ENCODE measurements at places on chromosomes 3 and 15. TPM values are rescaled to one million over a fixed set of nuclear protein-coding genes. Genes with fewer than 3 reads are reported as not detected.

CD96 gene
- 0.28 TPM for total RNA-seq

- no peak overlapping the region for H3K4me3 ChIP-seq
- H3K4me1 ChIP-seq: peaks cover 2% of the 10 kb centered on the region
- no peaks in the 10 kb centered on the region for H3K36me3 ChIP-seq
- H3K27me3 ChIP-seq: no peaks in the 10 kb centered on the region
Measured at GRCh38 chr15:36313021-36313420, 266.4 kb upstream of the CDIN1 start.

DNA sequence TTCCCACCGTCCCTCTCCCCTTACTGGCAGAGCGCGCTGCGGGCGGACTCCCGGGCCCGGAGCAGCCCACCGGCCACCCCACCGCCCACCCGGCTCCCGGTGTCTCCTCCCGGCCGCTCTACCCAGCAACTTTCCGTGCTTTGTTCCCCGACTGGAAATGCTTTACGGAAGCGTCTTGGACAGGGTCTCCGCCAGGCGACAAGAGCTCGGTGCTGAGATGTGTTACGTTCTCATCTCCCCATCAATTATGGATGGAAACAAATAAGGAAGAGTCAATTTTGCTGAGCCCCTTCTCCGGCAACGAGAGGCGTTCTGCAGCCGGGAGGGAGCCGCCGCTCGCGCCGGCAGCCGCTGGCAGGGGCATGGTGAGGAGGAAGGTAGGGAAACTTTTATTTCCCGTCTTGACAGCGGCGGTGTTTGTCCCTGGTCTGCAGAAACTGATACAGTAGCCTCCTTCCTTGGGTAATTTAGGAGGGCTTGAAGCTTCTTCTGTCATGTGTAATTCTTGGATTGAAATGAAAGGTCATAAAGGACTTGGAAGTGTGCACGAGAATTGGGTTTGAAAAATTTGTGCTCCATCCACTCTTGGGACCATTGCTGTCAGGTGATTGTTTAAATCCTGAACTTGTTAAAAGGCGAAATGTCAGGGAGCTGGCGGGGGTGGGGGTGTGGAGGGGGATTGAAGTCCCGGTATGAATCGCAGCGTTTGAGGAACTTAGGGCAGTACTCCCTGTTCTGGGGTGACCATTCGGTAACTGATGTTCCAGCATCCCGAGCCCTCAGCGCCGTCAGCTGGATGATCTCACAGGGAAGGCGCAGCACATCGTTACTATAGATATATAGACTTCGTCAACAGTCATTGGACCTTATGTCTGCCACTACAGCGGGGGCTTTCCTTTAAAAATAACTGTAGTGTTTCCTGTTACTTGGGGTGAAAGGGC lies 1.5 kb downstream of the SEMA6D start:
- peaks cover 4% of the 10 kb centered on the region for H3K4me1 ChIP-seq
- H3K27me3 ChIP-seq: no peaks in the 10 kb centered on the region
- H3K36me3 ChIP-seq: no peaks in the 10 kb centered on the region
- peak; percentile 54 for DNase-seq
- H3K4me3 ChIP-seq: peak overlapping the region; percentile 95

DNA sequence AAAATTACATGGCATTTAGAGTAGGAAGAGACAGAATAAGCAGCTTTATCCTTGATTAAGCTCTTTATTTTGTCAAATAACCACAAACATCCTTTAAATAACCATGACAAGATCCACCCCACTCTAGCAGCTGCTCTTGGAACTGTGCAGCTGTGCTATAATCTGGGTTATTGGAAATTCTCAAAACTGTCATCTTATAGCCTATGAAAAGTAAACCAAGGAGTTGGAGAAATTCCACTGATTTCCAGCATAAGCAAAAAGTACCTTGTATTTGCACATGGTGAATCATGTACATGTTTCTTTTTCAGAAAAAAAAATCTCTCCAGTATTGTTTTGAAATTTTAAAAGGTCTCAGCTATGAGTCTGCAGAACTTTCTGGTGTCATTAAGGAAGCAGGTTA lies 88.8 kb upstream of the ABI3BP start:
- no peak overlapping the region for H3K4me3 ChIP-seq
- H3K4me1 ChIP-seq: peaks cover 4% of the 10 kb centered on the region
- H3K36me3 ChIP-seq: no peaks in the 10 kb centered on the region
- H3K27me3 ChIP-seq: no peaks in the 10 kb centered on the region
- H3K27ac ChIP-seq: no peak overlapping the region
- DNase-seq: peak; percentile 88

- no peak overlapping the region for H3K4me3 ChIP-seq
- H3K36me3 ChIP-seq: 0 out of 2 replicates have a peak, but pooled peaks cover 1% of the 10 kb centered on the region
- H3K27ac ChIP-seq: no peak overlapping the region
- peak; percentile 81 for DNase-seq
- H3K27me3 ChIP-seq: no peaks in the 10 kb centered on the region
- H3K4me1 ChIP-seq: peaks cover 2% of the 10 kb centered on the region
Measured at GRCh38 chr3:78690766-78691165, 1077.0 kb downstream of the ROBO1 start.

DNA sequence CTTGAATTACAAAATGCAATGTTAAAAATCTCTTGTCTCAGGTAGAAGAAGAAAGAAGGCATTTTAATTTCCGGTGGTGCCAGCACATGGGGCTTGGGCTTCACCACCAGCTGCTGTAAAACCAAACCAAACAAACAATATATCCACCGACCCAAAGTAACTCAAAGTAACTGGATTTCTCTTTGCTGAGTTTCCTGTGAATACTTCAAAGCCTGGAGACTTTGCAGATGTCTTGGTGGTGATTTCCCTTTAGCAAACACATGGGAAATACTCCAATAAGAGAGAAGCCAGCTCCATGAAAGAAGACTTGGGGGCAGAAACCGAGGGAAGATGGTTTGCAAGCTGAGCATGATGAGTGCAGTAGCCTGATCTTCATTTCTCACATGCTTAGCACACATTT lies 62.6 kb downstream of the EIF4E3 start:
- H3K27me3 ChIP-seq: peaks cover 8% of the 10 kb centered on the region
- no peak for DNase-seq
- H3K4me3 ChIP-seq: no peak overlapping the region
- H3K4me1 ChIP-seq: 0 out of 2 replicates have a peak, but pooled peaks cover 2% of the 10 kb centered on the region
- no peak overlapping the region for H3K27ac ChIP-seq

- H3K27me3 ChIP-seq: no peaks in the 10 kb centered on the region
- H3K4me1 ChIP-seq: no peaks in the 10 kb centered on the region
- H3K36me3 ChIP-seq: peaks cover 41% of the 10 kb centered on the region
- no peak overlapping the region for H3K27ac ChIP-seq
- DNase-seq: no peak
Measured at GRCh38 chr15:82533801-82534200, 6.5 kb downstream of the RPS17 start.

DNA sequence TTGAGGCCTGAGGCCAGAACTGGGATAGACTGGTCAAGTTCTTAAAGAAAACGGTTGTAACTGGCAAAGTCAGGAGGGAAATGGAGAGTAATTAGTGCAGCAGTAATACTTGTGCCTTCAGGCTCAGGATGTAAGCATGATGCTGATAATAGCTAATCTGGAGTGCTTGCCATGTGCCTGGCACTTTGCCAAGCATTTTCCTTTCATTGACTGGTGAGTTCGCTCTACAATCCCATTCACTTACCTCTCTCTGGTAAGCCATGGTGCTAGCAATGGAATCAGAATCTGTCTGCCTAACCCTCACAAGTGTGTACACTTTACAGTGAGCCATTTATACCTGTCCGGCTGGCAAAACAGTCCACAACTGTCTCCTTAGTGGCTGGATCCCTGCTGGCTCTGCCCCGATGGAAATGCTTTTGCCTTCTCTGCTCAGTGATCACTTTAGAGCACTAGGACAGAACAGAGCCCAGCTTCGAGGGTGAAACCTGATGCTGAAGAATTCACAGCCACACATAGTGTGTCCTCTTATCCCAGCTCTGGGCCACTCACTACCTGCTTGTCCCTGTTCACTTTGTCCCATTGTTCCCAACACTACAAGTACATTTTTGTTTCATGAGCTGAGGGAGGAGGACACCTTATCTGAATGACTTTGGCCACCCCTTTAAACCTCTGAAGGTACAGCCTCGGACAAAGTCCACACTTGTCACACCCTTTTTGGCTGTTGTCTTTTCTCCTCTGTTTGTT lies 10.3 kb downstream of the CHP1 start:
- H3K36me3 ChIP-seq: peaks cover 17% of the 10 kb centered on the region
- no peaks in the 10 kb centered on the region for H3K4me1 ChIP-seq
- DNase-seq: no peak
- H3K4me3 ChIP-seq: no peak overlapping the region
- H3K27me3 ChIP-seq: no peaks in the 10 kb centered on the region

DNA sequence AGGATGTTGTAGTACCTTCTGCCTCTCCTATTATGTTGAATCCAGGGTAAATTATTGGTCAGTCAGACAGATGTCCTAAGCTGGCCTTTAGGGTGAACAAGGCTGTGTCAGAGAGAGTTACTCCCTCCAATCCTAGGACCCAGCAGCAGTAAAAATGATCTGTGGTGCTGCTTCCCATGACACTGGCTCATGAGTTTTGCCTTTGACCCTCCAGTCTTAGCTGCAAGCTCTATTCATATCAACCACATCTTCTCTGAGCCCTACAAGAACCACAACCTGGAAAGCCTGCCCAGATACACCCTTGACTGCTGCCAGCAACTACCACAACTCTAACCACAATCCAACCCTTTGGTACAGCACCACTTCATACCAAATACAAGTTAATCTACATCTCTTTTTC lies 27.2 kb upstream of the PHLDB2 start:
- H3K27me3 ChIP-seq: no peaks in the 10 kb centered on the region
- H3K36me3 ChIP-seq: no peaks in the 10 kb centered on the region
- DNase-seq: no peak
- H3K4me1 ChIP-seq: no peaks in the 10 kb centered on the region

CMTM7 gene
- 3.4 TPM for total RNA-seq

GRCh38 chr3:71247221-71247957 lies 336.1 kb downstream of the FOXP1 start:
- H3K27ac ChIP-seq: 0 out of 2 replicates have a peak overlapping the region, but pooled peaks have one; percentile 1
- H3K4me3 ChIP-seq: no peak overlapping the region
- DNase-seq: peak; percentile 67
- no peaks in the 10 kb centered on the region for H3K27me3 ChIP-seq

TTLL13 gene
- not detected for total RNA-seq

GRCh38 chr3:149377408-149378364 lies at the start of gene TM4SF1:
Gene TM4SF1, minus strand, starts transcription at chr3:149377649. Its CDS starts 102 bp downstream, at chr3:149377547.
- H3K36me3 ChIP-seq: peaks cover 13% of the 10 kb centered on the region
- H3K4me1 ChIP-seq: peaks cover 24% of the 10 kb centered on the region
- DNase-seq: peak; percentile 97
- no peaks in the 10 kb centered on the region for H3K27me3 ChIP-seq
- peak within 1 kb of the TSS; percentile 89 for H3K27ac ChIP-seq
- peak within 1 kb of the TSS; percentile 54 for H3K4me3 ChIP-seq

- no peaks in the 10 kb centered on the region for H3K36me3 ChIP-seq
- H3K27me3 ChIP-seq: peaks cover 29% of the 10 kb centered on the region
- H3K27ac ChIP-seq: no peak overlapping the region
- no peaks in the 10 kb centered on the region for H3K4me1 ChIP-seq
- peak; percentile 4 for DNase-seq
Measured at GRCh38 chr3:150925751-150926201, 20.5 kb upstream of the MINDY4B start.

SAMMSON gene
- not detected for total RNA-seq

- DNase-seq: peak; percentile 48
- H3K36me3 ChIP-seq: no peaks in the 10 kb centered on the region
- peak overlapping the region; percentile 16 for H3K4me3 ChIP-seq
Measured at GRCh38 chr15:100114571-100114970, 227.2 kb downstream of the ADAMTS17 start.

DNA sequence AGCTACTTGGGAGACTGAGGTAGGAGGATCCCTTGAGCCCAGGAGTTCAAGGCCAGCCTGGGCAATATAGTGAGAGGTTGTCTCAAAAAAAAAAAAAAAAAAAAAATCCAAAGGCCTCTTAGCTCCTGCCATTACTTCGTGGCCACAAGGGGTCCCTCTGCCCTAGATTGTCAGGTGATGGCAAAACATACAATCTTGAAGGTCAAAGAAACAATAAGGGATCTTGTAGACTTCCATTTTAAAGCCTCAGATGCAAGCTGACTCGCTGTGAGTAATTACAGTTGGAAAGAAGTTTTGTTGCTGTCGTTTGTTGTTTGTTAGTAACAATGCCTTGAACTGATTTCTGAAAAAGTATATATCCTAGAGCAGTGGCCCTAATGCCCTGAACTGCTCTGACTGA lies 55.9 kb upstream of the PLCL2 start:
- no peak overlapping the region for H3K27ac ChIP-seq
- no peaks in the 10 kb centered on the region for H3K4me1 ChIP-seq
- peak; percentile 26 for DNase-seq

DNA sequence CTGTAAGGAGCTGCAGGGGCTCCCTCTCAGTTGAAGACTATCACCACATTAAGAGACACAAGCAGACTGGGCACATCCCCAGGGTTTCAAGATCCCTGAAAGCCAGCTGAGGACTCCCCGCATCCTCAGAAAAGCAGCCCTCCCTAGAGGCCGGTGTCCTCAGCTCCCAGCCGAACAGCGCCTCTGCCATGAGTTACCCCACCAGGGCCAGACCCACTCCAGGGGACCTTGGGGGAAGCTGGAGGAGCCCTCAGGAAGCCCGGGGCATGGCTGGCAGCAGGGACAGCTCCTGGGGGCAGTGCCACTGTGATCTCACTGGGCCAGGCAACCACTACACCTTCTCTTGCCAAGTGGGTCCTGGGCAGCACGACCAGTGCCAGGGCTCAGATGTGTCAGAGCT lies 8.1 kb downstream of the KLF15 start:
- no peaks in the 10 kb centered on the region for H3K4me1 ChIP-seq
- peaks cover 1% of the 10 kb centered on the region for H3K36me3 ChIP-seq
- H3K27me3 ChIP-seq: peaks cover 3% of the 10 kb centered on the region
- no peak for DNase-seq
- no peak overlapping the region for H3K27ac ChIP-seq
- no peak overlapping the region for H3K4me3 ChIP-seq

C3orf49 gene
- total RNA-seq: not detected

IRAK2 gene
- 8.1 TPM for total RNA-seq

DNA sequence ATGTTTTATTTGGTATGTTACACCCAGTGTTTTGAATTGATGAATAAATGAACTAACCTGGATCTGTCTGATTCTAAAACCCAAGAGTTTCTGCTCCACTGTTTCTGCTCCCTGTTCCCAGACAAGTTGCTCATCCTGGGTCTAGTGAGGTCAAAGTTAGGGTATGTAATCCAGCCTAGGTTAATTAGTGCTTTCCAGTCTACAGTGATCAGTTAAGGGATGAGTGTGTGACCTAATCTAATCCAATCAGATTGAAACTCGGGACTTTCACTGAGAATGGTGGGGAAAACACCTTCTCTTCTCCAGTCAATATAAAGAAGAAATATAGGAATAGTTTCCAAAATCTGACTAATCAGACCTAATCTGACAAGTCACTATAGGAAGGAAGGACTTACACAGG lies 27.8 kb upstream of the RHCG start:
- H3K4me1 ChIP-seq: no peaks in the 10 kb centered on the region
- DNase-seq: no peak

CHRD gene
- under 0.01 TPM for total RNA-seq

GRCh38 chr3:132254076-132254755 lies 63.0 kb upstream of the ACP3 start:
- peak; percentile 10 for DNase-seq
- H3K4me3 ChIP-seq: no peak overlapping the region
- H3K27ac ChIP-seq: no peak overlapping the region
- peaks cover 8% of the 10 kb centered on the region for H3K4me1 ChIP-seq
- H3K27me3 ChIP-seq: no peaks in the 10 kb centered on the region
- H3K36me3 ChIP-seq: no peaks in the 10 kb centered on the region

GRCh38 chr3:195696632-195697278 lies 24.0 kb upstream of the MUC20 start:
- H3K27ac ChIP-seq: no peak overlapping the region
- peaks cover 15% of the 10 kb centered on the region for H3K4me1 ChIP-seq
- peaks cover 21% of the 10 kb centered on the region for H3K36me3 ChIP-seq
- H3K27me3 ChIP-seq: no peaks in the 10 kb centered on the region
- no peak overlapping the region for H3K4me3 ChIP-seq

PRICKLE2 gene
- 14.2 TPM for total RNA-seq
